Neural crest cell (in vitro differentiated cells): ENCODE measurements at places on chromosomes 2 and 18. TPM values are rescaled to one million over a fixed set of nuclear protein-coding genes. Genes with fewer than 3 reads are reported as not detected.

DNA sequence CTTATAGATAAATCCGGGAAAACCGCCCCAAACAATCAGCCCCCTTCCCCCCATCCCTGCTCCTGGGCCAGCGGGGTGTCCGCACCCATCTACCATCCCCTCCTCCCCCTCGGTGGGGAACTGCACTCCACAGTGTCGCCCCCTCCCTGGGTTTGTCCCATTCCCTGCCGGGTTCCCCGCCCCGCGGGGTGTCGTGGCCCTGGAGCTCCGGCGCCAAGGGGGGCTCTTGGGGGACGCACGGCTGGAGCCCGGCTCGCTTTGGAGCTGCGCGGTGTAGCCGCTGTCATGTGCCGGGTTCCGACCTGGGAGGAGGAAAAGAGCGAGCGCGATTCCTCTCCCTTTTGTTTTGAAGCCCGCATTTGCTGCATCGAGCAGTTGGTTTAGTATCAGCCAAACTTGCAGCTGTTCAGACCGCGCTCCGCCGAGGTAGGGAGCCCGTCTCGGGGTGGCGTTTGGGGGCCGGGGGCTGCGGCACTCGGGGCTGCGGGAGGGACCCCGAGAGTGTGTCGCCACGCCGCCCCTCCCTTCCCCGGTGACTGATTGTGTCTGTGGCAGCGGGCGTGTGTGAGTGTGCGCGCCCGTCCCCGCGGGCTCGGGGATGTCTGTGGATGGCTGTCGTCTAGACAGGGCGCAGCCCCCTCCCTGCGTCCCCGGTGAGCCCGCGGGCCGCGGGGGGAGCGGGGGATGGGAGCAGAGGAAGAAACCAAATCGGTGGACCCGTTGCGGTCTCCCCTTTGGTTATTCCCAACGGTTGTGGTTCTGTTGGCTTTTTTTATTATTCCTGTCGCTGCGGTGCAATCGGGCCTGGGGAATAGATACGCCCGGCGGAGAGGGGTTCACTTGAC is 797 bp downstream of the CTIF start:
- DNase-seq: peak; percentile 52

DNA sequence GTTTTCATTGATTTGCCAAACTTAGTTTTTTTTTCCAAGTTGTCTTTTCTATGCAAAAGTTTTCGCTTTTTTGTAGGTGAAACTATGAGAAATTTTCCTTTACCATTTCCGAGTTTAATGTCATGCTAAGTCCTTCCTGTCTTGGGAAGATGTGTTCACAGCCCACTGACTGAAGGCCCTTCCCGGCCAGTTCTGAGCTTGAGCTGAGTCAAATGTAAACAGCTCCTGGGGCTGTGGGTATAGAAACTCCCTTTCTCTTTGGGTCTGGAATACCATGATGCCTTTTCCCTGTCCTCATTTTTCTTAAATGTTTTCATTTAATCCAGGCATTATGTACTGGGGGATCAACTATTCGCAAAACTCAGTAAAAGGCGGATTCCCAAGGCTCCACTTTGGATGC is 69.8 kb upstream of the IL1R1 start:
- DNase-seq: no peak

GRCh38 chr2:194559964-194560363 is 1097.1 kb upstream of the SLC39A10 start:
- DNase-seq: no peak

DNA sequence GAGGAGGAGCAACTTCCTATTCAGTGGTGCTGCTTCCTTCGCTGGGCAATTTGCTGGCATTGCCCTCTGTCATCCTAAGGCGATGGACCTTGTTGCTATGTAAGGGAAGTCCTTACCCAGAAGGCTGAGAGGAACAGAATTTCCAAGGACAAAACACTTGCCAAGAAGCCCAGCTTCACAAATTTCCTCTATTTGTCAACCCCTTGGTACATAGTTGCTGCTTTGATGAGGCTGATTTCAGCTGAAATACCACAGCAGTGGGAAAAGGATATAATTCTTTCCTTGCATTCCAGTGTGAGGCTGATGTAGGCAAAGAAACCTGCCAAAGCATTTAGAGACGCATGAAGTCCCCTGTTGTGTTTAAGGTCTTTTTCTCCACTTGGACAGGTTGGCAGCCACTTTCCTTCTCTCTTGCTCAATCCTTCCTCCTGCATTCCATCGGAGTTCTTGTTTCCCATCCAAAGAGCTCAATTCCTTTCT is 16.4 kb upstream of the ST3GAL5 start:
- DNase-seq: no peak

DNA sequence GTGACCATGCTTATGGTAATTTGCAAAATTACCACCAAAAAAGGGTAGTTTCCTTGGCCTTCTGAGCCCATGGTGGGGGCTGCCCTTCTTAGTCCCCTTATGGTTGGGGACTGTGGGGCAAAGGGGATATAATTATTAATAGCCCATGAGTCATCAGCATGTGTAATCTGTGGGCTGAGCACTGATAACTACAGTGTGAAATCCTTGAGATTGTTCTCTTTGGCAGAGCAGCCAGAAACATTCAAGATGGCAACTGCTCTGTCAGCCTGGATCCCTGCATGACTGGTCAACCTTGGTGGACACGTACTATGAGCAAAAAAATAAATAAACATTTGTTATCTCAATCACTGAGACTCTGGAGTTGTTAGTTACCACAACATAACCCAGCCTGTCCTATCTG is 61.3 kb downstream of the MGAT4A start:
- DNase-seq: no peak

- no peak for DNase-seq
These were observed 157.0 kb upstream of the RND3 start for GRCh38 chr2:150644298-150645067.

- DNase-seq: no peak
These were observed 366.1 kb downstream of the EN1 start for GRCh38 chr2:118481299-118481698.

GRCh38 chr2:222677981-222678380 is 6.5 kb downstream of the MOGAT1 start:
- no peak for DNase-seq

- DNase-seq: no peak
These were observed 8.5 kb downstream of the RAX start for GRCh38 chr18:59264651-59265245.

GRCh38 chr2:100753881-100754280 is 66.1 kb upstream of the NPAS2 start:
- no peak for DNase-seq

GRCh38 chr18:40841467-40841866 is 1113.6 kb upstream of the PIK3C3 start:
- no peak for DNase-seq

DNA sequence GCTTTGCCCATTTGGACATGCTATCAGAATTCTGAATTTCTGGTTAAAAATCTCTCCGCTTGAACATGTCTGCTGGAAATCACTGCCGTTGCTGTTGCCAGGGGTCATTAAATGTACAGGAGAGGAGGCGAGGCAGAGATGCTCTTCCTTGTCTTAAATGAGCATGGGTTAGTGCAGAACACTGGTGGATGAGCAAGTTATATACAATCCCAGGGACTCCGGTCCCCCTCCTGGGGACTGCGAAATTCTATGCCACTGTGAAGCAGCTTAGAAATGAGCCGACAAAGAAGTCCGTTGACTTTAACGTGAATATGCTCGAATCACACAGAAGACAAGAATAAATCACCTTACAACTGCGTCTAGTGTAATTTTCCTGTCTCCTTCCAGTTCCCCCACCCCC is 95.1 kb upstream of the KLHL14 start:
- DNase-seq: no peak

DNA sequence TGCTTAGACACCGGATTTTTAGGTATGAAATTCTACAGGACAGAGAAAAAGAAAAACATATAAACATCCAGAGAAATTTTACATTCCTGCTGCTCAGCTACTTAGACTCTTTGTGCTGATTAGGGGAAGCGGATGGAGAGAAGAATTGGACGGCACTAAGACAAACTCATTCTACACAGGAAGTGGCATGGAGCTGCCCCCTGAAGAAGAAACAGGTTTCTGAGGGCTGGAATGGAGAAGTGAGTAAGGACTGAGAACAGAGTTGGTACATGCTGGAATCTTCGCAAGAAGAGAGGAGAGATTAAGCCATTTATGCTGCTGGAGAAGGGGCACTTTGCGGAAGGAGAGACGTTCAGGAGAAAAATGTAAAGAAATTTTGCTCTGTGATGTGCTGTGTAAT is 253.0 kb upstream of the ERBB4 start:
- DNase-seq: no peak

- no peak for DNase-seq
These were observed 60.9 kb upstream of the IL1R1 start for GRCh38 chr2:102081606-102082005.

GRCh38 chr18:73235921-73236320 is 368.1 kb upstream of the NETO1 start:
- DNase-seq: no peak

GRCh38 chr2:129492548-129492947 is 486.9 kb upstream of the RAB6C start:
- DNase-seq: no peak

DNA sequence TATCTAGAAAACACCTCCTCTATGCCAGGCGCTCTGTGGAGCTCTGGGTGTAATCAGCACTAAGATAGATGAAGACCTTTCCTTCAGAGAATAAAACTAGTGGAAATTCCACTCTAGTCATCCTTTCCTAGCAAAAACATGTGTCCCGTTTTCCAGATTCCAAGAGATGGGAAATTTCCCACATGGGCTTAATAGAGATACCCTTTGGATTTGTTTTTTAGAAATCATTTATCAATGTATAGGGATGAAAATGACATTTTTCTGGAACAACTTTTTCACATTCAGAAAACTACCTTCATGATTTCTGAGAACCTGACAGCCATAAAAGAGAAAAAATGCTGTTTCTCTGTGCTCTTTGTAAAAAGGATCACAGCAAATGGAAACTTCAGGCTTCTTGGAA is 152.1 kb downstream of the NCKAP5 start:
- no peak for DNase-seq

DNA sequence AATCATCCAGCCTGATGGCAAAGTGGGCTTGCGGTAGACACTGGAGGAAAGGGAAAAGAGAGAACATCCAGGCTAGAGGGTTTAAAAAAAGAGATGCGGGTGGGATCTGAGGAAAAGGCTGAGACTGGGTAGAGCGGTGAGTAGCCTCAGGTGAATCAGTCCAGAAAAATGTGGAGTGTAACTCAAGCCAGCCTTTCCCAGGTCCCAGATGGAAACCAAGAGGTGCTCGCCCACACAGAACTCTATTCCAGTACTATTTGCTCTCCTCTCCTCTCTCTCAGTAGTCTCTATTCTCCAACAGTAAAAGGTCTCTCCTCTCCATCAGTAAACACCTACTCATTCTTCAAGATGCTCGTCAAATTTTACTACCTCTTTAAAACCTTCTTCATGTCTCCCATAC is 38.3 kb upstream of the NRP2 start:
- no peak for DNase-seq

GRCh38 chr2:9144617-9145016 is 62.0 kb upstream of the ASAP2 start:
- DNase-seq: no peak

- DNase-seq: no peak
These were observed 13.5 kb downstream of the TNFRSF11A start for GRCh38 chr18:62338446-62339105.

- no peak for DNase-seq
These were observed 1287.8 kb upstream of the TMEFF2 start for GRCh38 chr2:193482557-193482956.

- no peak for DNase-seq
These were observed 201.0 kb upstream of the SP5 start for GRCh38 chr2:170514140-170514539.

- DNase-seq: no peak
These were observed 120.3 kb downstream of the INO80D start for GRCh38 chr2:205965707-205966106.

GRCh38 chr2:141517852-141518421 is 612.9 kb downstream of the LRP1B start:
- DNase-seq: no peak

DNA sequence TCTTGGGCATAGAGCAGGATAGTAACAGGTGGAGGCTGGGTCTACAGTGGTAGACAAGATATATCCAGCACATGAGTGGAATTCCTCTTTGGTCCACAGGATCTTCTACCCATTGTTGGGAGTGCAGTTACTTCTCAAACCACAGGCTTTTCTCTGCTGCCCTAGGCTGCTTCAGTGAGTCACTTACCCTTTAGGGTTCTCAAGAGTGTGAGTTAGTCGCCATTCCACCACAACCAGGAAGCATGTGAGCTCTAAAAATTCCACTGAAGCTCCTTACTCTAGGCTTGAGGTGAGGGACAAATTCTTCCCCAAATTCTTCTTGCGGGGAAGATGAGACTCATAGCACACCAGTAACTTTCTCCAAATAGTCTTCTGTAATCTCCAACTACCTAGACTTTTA is 189.4 kb downstream of the PLCL1 start:
- no peak for DNase-seq

- DNase-seq: peak; percentile 9
These were observed 436.3 kb downstream of the CBLN2 start for GRCh38 chr18:72107647-72108383.

- peak; percentile 4 for DNase-seq
These were observed 1.8 kb downstream of the DSC3 start for GRCh38 chr18:31040686-31041270.

DNA sequence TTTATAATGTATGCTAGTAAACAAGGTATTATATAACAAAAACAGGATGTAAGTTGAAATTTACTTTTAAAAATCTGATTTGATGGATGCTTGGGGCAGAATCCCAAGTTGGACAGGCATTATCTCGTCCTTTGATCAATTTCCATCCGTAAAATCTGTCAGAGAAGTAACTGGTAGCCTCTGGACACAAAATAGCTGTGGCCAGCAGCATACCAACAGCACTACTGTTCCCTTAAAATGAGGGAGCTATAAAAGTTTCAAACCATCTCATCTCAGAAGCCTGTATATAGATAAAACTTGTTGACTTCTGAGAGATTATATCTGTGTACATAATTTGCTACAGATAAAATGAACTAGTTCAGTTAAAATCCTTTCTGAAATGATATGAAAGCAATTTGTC is 14.7 kb upstream of the METAP1D start:
- no peak for DNase-seq

The NEU2 gene
- total RNA-seq: not detected in 2 replicates

The PTPRM gene
- 7.7 and 10.6 TPM in 2 replicates for total RNA-seq

The TUBA3D gene
- not detected in 2 replicates for total RNA-seq

The MAP2 gene
- 119 and 123 TPM in 2 replicates for total RNA-seq

The ZNF385B gene
- 2.1 and 3.4 TPM in 2 replicates for total RNA-seq

The CNNM3 gene
- total RNA-seq: 32.6 and 33.9 TPM in 2 replicates

The CFAP221 gene
- total RNA-seq: 2.0 and 3.0 TPM in 2 replicates

The TBR1 gene
- total RNA-seq: 0.05 and 0.09 TPM in 2 replicates

The LIMS3 gene
- total RNA-seq: 1.2 and 1.5 TPM in 2 replicates

The HJURP gene
- 62.3 and 63.6 TPM in 2 replicates for total RNA-seq

The FIGN gene
- total RNA-seq: 57.3 and 58.1 TPM in 2 replicates

The RASGRP3 gene
- total RNA-seq: 0.07 TPM in 1 of 2 replicates, not detected in the other

The OR6B2 gene
- not detected in 2 replicates for total RNA-seq
